AML-193 (cell line): ENCODE measurements at places on chromosomes 7 and 10.

DNA sequence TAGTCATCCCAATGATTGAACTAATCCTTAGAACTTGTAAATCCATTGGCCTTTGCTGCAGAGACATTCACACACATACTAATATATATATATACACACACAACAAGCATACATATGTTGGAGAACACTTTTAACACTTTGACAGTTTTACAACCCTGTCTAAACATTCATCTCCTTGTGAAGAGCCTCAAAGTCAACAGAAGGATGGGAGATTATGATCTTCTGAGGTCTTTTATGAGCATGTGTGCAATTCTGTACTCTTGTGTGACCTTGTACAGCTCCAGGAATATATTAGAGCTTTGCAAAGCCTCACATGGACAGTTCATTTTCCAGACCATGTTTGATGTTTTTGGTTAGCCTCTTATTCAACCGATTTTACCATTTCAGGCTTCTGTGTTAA, 589.0 kb downstream of the NXPH1 start:
- DNase-seq: no peak

- peak; percentile 69 for DNase-seq
Observed at GRCh38 chr7:149310113-149310836, 48.3 kb downstream of the ZNF783 start.

DNA sequence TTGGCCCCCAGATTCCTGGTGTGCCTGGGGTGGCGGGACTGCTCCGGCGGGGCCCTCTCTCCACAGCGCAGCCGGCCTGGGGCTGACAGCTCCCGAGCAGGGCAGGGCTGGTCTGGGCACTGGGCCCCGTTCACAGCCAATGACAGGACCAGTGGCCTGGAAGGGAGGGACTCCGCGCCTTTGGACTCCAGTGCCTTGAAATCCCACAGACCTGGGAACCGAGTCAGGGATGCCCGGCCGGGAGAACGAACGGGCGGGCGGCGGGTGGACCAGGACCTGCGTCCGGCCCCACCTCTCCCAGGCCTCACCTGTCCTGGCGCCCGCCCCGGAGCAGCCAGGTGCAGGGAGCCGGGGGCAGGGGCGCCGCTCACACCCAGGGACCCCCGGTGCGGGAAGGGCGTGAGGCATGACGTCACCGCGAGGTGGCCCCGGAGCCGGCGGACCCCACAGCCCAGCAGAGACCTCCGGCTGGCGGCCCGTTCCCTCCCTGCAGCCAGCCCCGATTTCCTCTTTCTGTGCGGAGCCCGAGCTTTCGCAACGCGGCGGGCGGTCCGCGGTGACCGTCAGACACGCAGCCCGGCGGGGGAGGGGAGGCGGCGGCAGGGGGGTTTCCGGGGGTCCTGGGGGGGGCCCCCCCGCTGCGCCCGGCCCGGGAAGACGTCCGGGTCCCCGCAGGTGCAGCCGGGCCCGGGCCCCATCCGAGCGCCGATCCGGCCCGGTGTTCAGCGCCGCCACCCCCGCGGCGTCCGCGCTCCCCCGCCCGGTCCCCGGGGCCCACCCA, 743 bp downstream of the ADAP1 start:
- peak; percentile 58 for DNase-seq

GRCh38 chr10:74394416-74394969, 243.5 kb downstream of the ADK start:
- peak; percentile 57 for DNase-seq

DNA sequence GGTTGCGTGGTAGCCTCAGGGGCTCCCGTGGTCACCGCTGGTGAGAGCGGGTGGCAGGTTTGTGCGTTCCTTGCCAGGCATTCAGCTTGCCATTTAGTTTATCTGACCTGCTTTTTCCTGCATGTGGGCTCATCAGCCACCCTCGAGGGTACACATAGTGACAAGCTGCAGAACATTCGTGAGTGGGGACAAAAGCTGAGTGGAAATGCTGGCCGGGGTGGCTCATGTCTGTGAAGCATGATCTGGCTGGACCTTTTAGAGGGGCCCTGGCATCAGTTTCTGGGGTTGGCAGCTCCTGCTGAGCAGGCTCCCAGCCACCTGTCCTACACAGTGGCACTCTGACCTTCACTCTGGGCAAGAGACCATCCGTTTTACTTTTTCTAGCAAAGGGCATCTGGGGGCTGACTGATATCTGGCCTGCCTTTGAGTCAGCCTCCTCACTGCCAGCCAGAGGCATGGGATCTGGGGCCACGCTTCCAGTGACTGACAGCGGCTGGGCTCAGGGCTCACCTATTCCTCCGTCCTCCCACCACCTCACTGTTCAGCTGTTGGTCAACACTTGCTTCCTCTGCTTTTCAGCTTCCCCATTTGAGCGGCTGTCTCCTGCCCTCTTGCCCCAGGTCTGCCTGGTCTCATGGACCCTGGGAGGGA, 75.0 kb downstream of the LANCL2 start:
- DNase-seq: no peak

- DNase-seq: no peak
Observed at GRCh38 chr10:3689871-3690510, 95.0 kb downstream of the KLF6 start.

DNA sequence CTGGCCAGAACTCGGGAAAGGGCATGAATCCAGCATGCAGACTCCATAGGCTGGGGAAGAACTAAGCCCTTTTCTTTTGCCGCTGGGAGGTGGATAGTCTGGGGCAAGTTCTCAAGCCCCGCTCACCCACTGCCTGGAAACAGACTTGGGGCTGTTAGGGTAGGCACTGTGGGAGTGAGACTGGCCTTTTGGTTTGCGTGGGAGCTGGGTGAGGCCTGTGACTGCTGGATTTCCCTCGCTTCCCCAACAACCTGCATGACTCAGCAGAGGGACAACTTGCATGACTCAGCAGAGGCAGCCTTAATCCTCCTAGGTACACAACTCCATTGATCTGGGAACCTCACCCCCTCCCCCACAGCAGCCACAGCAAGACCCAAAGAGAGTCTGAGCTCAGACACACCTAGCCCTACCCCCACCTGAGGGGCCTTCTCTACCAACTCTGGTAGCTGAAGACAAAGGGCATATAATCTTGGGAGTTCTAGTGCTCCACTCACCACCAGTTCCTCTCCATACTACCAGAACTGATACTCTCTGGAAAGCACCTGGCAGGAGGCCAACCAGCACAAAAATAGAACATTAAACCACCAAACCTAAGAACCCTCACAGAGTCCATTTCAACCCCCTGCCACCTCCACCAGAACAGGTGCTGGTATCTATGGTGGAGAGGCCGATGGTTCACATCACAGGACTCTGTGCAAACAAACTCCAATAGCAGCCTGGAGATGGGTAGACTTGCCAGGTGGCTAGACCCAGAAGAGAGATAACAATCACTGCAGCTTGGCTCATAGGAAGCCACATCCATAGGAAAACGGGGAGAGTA, 81.4 kb upstream of the LAMB4 start:
- DNase-seq: no peak

GRCh38 chr10:100008142-100008522, 1.6 kb downstream of the DNMBP start:
- no peak for DNase-seq
